ENCODE measurements at places on chromosomes 3 and 15. TPM values are rescaled to one million over a fixed set of nuclear protein-coding genes. Genes with fewer than 3 reads are reported as not detected.

GABRG3 gene
- not detected for total RNA-seq

HCN4 gene
- 0.02 TPM for total RNA-seq

PLSCR5 gene
- total RNA-seq: not detected

LIPC gene
- total RNA-seq: 1.7 TPM

Measured in activated T-helper 2 cell treated with anti-CD3 and anti-CD28 coated beads, Interferon-gamma antibody, Interleukin-2, Interleukin-4, amounts not matched to agents 10 μg/mL and 5 μg/mL and 100 μg/mL, durations not matched to agents 14 hours and 24 hours and 36 hours (primary cell).